ENCODE measurements at places on chromosomes 3 and 15.
A peak's percentile ranks its signal among the peaks of the same experiment; 100 is the strongest.

DNA sequence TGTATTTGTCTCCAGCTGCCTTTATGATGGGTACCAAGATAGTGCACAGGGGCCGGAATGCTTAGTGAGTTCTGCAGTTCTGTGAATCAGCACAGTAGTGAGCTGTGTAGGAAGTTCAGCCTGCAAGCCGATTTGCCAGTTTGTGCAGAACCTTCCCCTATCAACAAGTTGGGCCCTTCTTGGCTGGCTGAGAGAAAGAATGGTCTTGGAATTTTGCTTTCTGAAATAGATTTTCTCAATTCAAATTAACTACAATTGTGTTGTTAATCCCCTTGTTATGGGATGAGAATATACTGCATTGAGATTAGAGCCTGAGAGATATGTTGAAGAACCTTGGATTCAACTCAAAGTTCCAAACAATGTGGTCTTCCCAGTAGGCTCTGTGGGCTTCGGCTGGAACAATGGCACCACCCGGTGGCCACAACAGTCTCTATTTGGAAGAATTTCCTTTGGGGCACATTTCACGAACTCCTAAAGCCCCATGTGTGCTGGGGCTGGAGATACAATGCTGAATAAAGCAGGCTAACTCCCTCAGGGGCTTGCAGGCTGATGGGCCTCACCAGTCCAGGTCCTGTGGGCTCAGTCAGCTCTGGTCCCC, 59.1 kb downstream of the TRIM42 start:
- DNase-seq, result peak; percentile 10

GRCh38 chr15:71823801-71824200, 13.4 kb downstream of the NR2E3 start:
- DNase-seq, result no peak

- no peak for DNase-seq
These were observed 12.8 kb upstream of the SRP14 start for GRCh38 chr15:40051616-40052415.

GRCh38 chr15:26974120-26974780, 3.3 kb downstream of the GABRG3 start:
- DNase-seq, result no peak

DNA sequence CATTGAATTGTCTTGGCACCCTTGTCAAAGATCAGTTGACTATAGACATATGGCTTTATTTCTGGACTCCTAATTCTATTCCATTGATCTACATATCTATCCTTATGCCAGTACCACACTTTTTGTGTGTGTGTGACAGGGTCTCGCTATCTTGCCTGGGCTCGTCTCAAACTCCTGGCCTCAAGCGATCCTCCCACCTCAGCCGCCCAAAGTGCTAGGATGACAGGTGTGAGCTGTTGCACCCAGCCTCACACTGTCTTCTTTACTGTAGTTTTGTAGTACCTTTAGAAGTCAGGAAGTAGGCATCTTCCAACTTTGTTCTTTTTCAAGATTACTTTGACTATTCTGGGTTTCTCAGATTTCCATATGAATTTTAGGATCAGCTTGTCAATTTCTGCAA, 24.3 kb downstream of the CDAN1 start:
- DNase-seq, result no peak

DNA sequence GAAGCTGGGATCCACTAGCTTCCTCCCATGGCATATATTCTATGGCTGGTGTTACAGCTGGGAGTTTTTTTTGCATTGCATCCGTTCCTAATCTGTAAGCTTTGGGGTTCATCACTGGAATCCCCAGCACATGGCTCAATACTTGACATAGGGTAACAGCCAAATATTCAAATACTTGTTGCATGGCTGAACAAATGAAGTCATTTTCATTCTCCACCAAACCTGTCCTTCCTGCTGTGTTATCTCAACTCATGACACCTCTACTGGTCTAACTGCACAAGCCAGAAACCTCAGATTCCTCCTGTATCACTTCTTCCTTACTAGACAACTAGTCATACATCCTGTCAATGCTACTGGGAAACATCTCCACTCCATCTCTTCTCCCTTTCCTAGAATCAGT, 43.4 kb downstream of the ST3GAL6 start:
- DNase-seq, result no peak

DNA sequence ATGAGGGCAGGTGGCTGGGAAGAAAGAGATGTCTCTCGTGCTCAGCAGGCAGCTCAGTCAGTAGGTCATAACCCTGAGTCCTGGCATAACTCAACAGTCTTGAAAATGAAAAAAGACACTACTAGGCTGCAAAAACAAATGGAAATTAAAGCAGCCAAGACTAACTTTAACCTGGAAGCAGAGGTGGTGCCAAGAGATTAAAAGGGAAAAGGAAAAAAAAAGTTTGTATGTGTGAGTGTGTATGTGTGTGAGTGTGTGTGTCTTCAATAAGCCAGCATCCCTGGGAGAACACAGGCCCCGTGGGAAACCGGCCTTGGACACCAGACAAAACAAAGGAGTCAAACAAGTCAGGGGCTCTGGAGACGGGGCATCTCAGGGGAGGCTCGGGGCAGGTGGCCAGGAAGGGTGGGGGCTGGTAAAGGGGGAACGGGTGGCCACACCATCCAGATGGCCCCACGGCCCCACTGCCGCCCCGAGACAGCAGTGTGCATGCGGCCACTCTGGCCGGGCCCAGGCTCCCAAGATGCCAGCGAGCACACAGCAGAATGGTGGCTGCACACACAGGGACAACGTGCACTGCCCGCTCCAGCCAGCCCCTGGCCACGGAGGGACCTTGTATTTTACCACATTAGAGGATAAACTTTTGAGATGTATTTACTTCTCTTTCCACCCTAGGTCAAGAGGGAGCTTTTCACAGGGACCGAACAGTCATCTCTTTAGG, 23.8 kb downstream of the CYFIP1 start:
- no peak for DNase-seq

DNA sequence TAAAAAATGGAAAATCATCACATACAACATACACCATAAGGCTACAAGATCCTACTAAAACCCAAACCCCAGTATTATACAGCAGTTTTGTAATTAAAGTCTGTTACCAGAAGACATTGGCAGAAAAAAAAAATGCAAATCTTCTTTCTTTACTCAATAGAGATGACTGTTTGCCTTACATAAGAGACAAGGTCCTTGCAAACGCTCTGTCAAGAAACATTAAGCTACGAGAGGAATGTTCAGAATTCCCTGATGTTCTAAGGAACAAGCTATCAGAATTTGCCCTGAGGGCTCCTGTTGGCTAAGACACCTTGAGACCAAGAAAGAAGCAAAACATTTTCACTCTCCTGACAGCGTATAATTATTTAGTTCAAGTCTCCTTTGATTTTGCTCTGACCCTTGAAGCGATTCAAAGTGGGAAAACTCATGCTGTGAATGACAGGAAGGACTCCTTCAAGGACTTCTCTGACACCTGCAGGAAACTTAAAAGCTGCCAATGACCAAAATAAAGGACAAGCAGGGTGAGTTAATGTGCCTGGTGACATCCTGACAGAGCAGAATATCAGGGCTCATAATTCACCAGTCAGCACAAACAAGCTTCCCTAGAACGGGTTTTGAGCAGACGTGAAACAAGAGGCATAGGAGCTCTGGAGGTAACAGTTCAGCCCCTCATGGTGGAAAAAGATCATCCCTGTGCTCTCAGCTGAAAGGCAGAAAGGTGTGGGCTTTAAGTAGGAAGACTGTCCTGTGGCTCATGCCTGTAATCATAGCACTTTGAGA, 2.5 kb downstream of the SCAMP2 start:
- DNase-seq, result no peak

DNA sequence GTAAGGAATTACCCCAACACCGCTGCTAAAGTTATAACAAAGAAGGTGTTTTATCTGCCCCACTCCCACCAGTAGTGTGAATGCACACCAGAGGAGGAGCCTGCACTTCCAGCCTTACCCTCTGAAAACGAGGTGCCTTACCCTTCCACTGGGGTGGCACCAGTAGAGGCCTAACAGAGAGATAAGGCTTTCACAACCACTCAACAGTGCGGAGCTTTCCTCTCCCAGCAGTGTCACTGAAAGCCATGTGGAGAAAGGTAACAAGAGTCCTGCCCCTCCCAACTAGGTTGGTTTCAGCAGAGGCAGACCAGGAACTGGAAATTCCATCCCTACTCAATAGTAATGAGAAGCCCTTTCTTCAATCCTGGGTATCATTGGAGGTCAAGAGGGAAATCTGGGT, 539.2 kb downstream of the VGLL3 start:
- no peak for DNase-seq

DNA sequence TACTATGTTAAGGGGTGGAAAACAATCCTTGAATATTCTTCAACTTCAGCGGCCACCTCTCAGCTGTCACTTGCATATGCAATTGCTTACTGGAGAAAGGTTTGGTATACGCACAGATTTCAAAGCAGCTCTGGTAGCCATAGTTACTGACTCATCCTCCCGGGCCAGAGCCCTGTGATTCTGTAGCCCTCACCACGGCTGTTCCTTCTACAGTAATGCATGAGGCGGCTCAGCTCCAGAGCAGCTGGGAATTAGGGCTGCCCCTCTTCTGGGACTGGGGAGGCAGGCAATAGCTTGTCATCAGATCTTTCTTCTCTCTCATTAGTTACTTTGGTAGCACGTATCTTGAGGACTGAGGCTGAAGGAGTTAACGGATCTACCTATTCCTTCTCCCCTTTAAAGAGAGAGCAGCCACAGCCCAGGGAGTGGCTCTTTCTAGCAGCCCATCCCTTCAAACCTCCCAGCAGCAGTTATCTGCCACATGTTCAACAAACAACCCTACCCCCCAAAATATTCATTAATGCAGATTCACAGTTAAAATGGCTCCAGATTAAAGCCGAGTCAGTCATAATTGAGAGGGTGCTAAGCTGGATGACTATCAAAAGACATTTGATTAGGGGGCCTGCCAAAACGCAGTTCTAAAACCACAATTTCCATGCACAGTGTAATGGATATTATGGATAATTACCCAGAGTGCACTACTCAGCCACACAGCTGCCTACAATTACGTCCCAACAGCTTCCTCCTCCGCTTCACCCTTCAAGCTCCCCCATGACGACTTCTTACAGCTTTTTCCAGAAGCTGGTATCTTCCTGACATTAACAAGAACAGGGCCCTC, 54.7 kb downstream of the ETV5 start:
- no peak for DNase-seq

GRCh38 chr15:52527911-52528563, 643 bp downstream of the MYO5A start:
- peak; percentile 41 for DNase-seq

GRCh38 chr3:30112411-30112810, 494.0 kb upstream of the TGFBR2 start:
- no peak for DNase-seq

GRCh38 chr3:179071027-179071322, 634 bp downstream of the ZMAT3 start:
- no peak for DNase-seq

DNA sequence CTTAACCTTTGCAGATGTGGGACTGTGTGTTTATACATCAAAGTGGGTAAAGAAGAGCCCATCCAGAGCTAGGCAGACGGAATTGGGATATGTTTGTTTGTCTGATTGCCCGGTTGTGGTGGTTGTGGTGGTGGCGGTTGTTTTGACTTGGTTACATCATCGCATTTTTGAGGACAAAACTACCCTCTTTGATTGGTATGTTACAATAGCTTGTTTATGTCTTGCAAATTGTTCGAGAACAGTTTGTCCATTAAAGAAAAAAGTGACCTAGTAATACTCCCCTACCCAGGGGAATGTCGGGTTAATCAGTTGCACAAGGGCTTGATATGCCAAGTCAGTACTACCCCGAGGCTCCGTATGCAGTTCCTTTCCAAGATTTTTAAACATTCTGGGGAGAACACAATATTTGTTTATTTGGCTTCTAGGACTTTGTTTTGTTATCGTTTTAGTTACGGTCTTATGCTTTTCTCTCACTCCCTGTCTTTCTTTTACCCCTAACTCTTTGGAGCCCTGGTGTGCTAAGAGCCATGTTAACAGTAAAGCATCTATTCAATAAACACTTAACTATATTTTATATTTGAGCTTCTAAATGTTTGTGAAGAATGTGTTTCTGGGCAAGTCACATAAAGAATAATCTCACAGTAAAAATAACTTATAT, 315.4 kb downstream of the LPP start:
- no peak for DNase-seq

GRCh38 chr15:99059010-99059981, 45.6 kb upstream of the SYNM start:
- DNase-seq, result peak; percentile 63

GRCh38 chr3:23981136-23981535, 36.0 kb downstream of the NR1D2 start:
- DNase-seq, result no peak

DNA sequence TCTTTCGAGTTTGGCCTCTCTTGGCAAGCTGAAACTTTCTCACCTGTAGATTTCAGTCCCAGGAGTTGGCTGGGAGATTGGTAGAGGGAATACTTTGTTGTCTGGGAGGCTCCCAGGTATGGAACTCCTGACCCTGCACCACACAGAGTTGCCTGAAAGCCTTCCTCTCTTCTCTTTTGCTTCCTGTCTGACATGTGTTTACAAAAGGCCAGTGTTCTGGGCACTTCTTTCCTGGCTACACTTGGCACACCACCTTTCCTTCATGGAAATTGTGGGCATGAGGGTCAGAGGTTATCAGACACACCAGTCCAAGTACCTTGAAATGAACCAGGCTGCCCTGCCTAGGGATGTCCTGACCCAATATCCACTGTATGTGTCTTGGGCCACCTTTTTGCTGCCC, 123.7 kb downstream of the ABHD5 start:
- DNase-seq, result no peak
